Camera-type eye (tissue), 1 donor: ENCODE measurements at places on chromosomes 3 and 15. TPM values are rescaled to one million over a fixed set of nuclear protein-coding genes. Genes with fewer than 3 reads are reported as not detected.

NMB gene
- total RNA-seq, result 1.5 TPM

CD200R1 gene
- 2.0 TPM for total RNA-seq

PRR20G gene
- total RNA-seq, result not detected

GP9 gene
- 1.2 TPM for total RNA-seq

CTXN2 gene
- total RNA-seq, result not detected

TMIE gene
- 3.0 TPM for total RNA-seq

TMEM207 gene
- total RNA-seq, result not detected

SPINT1 gene
- 27.4 TPM for total RNA-seq

XCR1 gene
- not detected for total RNA-seq

NMNAT3 gene
- 21.2 TPM for total RNA-seq

FBXO40 gene
- 0.22 TPM for total RNA-seq

ROBO2 gene
- 132 TPM for total RNA-seq

EAF1 gene
- 19.4 TPM for total RNA-seq

LRRC34 gene
- total RNA-seq, result 17.3 TPM

RHOV gene
- 7.2 TPM for total RNA-seq

PRICKLE2 gene
- total RNA-seq, result 126 TPM

ASB14 gene
- total RNA-seq, result 0.33 TPM

CFAP161 gene
- 1.2 TPM for total RNA-seq

ST3GAL6 gene
- 7.3 TPM for total RNA-seq

TM4SF18 gene
- 13.9 TPM for total RNA-seq

OXNAD1 gene
- 27.4 TPM for total RNA-seq

ABHD14A gene
- 35.5 TPM for total RNA-seq
